ENCODE measurements at places on chromosomes 7 and 10.

DNA sequence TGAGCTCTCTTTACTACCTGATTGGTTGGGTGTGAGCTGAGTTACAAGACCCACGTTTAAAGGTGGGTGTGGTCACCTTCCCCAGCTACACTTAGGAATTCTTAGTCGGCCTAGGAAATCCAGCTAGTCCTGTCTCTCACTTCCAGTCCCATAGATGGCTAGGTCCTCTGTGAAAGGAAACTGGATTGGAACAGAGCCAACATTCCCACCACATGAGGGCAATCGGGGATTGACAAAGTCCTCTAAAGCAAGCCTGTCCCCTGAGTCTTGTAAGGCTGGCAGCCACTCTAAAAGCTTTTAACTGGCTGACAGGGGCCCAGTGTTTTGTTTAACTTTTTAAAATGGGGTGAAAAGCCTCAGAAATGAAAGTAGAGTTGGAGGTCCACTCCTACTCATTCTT, 15.1 kb upstream of the CROT start:
- no peak for DNase-seq

DNA sequence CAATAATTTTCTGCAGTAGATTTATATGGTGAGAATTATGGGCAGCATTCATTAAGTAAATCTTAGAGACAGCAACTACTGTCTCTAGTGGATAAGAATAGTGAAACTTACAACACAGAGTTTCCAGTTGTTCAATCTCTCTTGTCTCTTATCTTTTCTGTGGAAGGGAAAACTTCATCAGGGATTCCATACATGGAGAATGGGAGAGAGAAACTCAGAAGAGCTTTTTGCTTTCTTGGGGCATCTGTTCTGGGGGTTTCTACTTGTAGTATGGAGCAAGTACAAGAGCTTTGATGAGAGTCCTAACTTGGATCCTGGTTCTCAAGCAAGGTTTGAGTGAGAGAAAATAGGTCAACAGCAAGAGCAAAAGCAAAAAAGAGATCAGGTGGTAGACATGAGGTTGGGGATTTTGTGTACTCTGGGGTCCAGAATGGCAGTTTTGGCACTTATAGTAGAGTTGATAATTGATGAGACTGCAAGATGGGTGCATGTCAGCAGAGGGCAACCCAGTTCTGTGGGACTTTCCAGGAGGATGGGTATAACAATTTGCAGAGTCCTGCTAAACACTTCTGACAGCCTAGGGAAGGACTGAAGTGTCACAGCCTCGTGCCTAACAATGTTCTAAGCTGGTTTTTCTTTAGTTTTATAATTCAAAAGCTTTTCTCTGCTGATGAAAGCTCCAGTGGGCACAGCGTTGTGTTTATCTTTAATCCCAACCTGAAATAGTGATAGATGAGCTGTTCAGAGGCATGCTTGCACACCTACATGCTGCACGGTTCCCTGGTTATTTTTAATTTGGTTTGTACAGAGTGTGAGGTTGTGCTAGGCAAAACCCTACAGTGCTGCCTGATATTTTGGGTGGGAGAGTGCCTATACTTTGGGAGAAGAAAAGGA, 32.0 kb upstream of the STRIP2 start:
- DNase-seq: no peak

- DNase-seq: no peak
Measured at GRCh38 chr7:157152391-157152937, 13.7 kb downstream of the UBE3C start.

- no peak for DNase-seq
Measured at GRCh38 chr10:13990946-13991345, 339.8 kb downstream of the FRMD4A start.

DNA sequence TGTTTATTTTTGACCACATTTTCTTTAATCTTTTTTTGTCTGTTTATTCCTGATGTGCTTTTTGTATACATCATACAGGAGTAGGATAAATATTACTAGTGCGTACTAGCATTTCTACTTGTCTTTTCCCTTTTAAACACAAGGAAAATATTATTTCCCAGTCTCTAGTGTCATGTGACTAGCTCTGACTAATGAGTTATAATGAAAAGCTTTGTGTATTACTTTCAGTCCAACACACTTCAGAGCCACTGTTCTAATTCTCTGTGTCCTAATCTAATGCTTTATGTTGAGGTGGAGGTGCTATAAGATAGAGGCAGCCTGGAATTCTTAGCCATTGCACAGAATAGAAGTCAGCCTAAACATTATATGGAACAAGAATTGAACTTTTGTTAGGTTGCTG, 65.0 kb upstream of the RAB18 start:
- no peak for DNase-seq

DNA sequence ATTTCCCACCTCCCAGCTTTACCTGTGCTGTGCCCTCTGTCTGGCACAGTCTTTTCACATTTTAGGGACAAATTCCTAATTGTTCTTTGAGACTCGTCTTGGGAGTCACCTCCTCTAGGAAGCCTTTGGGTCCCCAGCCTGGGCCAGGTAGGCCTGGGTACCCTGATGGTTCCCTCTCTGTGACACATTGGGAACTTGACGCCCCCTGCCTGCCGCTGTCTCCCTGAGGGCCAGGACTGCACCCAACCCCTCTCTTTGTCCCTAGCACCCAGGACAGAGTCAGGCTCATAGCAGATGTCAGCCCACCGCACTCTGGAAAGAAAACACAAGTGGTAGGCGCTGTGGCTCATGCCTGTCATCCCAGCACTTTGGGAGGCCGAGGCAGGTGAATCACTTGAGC, 71.4 kb downstream of the GTF2IRD1 start:
- DNase-seq: no peak
